MV-4-11 (cell line): ENCODE measurements at places on chromosomes 6 and 20.
A peak's percentile ranks its signal among the peaks of the same experiment; 100 is the strongest.

DNA sequence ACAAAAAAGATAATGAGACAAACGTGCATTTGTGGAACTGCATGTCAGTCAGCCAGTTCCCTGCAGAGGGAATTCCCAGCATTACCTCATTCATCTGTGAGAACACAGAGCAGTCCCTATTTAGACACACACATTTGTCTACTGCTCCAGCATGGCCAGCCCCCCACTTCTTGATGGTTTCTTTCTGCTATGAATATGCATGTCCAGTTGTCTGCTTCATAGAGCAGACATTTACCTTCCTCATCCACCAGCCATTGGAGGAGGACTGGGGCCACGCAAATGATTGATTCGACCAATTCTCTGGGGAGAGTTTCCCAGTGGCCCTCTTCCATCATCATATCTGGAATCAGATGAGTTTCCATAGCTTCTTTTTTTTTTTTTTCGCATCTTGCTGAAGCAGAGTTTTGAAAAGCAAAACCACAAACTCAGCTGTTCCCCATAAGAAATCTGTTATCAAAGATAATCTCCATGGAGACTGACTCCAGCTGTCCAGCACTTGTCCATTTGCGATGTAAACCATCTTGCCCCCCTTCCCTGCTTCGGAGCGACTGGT lies 11.8 kb downstream of the ENPP1 start:
- no peak for DNase-seq

GRCh38 chr20:4797275-4797674 lies 75.6 kb downstream of the PRND start:
- DNase-seq = no peak

DNA sequence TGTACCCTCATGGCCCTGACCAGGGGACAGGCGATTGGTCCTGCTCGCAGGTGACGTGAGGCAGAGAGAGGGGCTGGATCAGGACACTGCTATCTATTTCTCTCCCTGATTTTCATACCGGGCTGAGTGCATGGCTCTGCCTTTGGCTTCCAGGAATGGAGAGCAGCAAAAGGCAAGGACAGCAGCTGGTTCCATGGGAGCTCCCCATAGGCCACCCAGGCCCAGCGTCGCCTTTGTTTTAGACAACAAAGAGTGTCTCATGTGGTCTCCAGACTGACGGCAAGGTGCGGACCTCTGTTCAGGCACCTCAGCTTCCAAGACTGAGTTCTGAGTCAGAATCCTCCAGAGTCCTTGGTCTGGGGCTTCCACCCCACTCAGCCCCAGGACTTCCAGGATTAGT lies 123.1 kb downstream of the VEGFA start:
- no peak for DNase-seq

DNA sequence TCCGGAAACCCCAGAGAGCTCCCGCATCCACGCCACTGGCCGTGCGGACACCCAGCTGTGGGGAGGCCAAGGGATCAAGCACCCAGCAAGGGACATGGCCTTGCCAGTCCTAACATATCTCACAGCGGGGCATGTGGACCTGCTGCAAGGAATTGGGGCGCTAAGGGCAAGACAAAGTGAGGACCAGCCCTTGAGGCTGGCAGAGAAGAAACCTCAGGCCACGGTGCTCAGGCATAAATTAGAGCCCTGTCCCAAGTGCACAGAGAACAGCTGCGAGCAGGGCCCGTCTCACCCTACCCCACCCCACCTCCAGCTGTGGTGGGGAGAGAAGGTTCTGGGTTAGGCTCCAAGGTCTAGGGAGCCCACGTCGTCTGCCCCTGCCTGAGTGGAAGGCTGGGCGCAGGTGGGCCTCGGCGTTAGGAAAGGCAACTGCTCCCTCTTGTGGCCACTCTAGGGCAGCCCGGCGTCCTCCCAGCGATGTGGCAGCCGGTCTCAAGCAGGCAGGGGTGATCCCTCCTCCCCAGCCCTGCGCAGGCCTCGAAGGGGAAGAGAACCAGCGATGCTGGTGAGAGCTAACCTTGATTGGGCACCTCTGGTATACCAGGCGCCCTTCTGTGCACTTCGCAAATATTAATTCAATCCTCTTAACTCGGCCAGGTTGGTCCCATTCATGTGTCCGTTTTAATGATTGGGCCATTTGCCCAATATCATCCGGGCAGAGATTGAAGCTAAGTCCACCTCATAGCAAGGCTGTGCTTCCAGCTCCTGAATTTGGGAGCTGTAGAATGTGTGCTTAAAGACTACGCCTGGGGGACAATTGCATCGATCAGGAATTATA lies 235.8 kb downstream of the NFATC2 start:
- peak; percentile 48 for DNase-seq

GRCh38 chr6:74941424-74941823 lies 264.4 kb downstream of the COL12A1 start:
- DNase-seq = no peak

DNA sequence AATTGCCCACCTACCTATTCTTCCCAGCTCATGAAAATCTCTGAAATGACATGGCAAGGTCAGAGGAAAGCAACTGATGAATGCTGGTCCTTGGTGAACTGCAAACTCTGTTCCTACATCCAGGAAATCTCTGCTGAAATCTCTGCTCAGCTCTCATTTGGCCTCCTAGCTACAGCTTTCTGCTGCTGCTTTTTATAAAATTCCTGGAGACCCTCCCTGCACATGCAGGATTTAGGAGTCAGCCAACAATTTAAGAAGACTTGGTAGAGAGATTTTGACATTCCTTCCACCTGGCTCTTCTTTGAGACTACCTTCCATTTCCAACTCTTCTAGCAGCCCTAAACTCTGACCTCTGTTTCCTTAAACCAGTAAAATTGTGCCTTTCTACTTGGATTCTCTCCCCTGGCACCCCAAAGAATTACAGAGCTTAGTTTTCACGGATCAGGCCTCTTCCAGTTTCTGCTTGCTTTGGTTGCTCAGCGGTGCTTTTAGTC lies 55.5 kb downstream of the PDE7B start:
- DNase-seq = no peak

GRCh38 chr20:18728165-18728869 lies 85.3 kb upstream of the SCP2D1 start:
- no peak for DNase-seq

DNA sequence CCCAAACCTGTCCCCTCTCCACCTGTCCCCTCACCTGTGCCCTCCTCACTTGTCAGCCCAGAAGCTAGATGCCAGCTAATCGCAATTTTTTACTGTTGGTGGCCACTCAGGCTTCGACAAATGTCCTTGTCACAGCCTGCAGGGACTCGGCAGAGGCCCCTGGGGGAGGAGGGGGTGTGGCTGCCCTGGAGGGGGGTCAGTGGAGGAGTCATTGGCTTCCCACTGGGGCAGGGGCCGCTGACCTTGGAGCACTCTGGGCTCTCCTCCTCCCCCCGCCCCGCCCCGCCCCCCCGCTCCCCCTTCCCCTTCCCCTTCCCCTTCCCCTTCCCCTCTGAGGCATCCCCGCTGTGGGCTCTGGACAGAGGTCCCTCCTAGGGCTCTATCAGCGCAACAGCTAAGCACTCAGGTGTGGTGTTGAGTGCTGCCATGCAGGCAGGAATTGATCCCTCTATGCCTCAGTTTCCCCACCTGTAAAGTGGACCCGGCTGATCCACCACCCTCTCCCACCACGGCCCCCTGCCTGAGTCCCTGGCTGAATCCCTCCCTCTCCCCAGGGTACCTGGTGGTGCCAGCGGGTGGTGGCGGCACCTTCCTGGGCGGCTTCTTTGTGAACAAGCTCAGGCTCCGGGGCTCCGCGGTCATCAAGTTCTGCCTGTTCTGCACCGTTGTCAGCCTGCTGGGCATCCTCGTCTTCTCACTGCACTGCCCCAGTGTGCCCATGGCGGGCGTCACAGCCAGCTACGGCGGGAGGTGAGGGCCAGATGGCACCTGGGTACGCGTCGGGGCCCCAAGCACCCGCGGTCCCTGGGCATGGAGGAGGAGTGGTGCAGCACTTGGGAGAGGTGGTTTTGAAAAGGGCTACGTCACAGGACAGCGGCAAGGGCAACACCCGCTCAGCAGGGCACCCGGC lies 23.8 kb downstream of the SLCO4A1 start:
- DNase-seq = no peak

DNA sequence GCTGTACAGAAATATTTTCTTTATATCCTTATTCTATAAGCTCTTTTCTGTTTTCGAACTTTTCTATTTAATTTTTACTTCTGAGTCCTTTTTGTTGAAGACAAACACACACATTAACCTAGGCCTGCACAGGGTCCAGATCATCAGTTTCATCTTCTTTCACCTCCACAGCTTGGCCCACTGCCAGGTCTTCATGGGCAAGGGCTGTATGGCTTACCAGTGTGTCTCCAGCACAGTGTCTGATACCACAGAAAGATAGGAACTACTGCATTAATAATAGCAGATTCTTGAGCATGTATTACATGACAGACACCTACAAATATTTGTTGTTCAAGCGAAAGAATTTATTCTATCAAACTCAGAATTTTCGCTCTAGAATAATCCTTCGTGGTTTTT lies 24.4 kb downstream of the QKI start:
- DNase-seq = no peak

DNA sequence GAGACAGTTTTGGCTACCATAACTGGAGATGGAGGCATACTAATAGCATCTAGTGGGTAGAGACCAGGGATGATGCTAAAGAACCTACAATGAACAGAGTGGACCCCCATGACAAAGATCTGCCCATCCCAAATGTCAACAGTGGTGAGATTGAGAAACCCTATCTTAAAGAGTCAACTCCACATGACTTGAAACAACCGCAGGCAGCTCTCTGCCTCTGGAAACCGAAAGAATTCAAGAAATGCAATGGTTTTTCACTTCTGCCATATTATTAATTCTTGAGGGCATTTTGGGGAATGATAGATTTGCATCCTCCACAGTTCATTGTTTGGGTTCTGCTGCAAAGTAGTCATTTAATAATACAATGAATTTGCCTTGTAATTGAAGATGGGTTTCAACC lies 463.4 kb downstream of the MAFB start:
- DNase-seq = no peak

GRCh38 chr6:6610031-6610591 lies 21.6 kb downstream of the LY86 start:
- peak; percentile 77 for DNase-seq

DNA sequence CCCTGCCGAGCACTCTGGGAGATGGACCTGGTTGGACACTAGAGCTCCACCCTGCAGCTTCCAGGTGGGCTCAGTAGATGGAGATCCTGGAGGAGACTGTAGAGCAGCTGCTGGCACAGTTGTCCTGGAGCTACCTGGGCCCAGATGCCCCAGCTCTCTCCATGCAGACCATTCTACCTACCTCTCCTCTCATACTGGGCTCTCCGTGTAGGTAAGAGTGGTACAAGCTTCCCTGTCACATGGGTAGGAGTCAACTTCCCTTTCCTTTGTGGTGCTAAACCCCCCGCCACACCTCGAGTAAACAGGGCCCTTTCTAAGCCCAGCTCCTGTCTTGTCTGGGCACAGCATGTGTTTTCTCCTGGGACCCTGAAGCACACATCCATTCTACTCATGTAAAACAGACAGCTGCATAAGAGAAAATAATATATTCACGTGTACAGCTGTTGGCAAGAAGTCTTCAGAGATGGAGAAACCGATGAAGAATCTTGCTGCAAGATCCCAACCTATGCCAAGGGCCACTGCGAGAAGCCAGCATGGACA lies 108.1 kb upstream of the DUSP22 start:
- DNase-seq = no peak

GRCh38 chr20:43549416-43550065 lies 9.3 kb upstream of the SGK2 start:
- DNase-seq = peak; percentile 44

DNA sequence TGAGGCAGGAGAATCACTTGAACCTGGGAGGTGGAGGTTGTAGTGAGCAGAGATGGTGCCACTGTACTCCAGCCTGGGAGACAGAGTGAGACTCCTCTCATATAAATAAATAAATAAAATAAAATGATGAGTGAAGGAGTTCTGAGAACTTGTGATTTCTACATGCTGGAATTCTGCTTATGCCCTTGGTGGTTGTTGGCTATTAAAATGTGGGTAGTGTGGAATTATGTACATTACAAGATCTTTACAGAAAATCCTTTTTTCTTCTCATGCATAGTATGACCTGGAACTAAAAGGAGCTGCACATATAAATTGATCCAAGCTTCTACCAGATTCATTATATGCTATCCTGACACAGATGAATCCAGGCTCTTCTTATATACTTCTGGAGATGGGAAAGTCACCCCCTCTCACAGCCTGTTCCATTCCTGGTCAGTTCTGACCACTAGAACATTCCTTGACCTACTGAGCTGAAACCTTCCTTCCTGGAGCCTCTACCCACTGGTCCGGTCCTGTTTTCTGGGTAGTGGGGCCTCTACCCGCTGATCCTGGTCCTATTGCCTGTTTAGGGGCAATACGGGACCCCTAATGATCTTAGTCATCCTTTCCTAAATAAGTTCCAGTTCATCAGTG lies 37.7 kb upstream of the TAF8 start:
- DNase-seq = no peak

DNA sequence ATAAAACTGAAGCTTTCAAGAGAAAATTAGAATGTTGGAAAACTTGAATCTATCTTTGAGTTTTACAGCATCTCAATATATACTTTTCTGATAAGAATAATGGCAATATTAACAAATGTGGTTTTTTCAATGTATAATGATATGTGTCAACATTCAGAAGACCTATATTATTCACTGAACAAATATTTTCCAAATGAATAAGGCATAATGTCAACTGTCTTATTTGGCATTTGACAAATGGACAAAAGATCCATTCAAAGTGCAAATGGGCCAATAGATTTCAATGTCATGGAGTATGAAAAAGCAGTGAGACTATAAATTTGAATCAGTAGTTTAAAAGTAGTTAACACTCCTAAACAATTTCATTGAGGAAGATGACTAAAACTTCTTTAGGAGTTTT lies 20.9 kb downstream of the LMBRD1 start:
- DNase-seq = no peak

- DNase-seq = no peak
Measured at GRCh38 chr6:167077241-167077932, 45.5 kb upstream of the CCR6 start.

DNA sequence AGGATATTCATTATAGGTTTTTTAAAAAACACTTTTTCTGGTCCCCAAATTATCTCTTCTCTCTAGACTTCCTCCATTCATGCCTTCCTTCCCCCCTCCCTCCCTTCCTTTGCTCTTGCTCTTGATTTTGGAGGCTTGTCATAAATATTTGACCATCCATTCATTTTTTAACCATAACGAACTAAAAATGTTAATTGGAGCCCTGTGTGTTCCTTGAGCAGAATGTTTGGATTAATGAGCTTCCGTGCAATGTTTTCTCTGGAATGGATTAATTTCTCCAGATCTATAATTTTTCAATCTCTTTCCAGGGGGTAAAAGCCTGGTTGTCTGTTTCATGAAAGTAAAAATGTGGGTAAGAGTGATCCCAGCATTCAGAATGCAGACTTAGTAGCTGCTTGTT lies 155.5 kb downstream of the ESR1 start:
- no peak for DNase-seq
